ENCODE measurements at places on chromosomes 7 and 10.

- DNase-seq = no peak
These were observed 8.4 kb upstream of the HYCC1 start for GRCh38 chr7:23022258-23022769.

DNA sequence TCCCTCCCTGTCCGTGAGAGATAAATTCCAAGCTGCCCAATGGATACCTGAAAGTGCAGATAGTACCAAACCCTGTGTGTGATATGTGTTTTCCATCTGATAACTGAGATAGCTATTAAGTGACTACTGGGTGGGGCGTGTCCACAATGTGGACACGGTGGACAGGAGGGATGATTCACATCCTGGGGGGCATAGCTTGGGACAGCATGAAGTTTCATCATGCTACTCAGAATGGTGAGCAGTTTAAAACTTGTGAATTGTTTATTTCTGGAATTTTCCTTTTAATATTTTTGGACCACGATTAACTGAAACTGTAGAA is 158.6 kb downstream of the CREB5 start:
- DNase-seq = no peak

GRCh38 chr10:31004611-31005193 is 27.0 kb downstream of the ZNF438 start:
- no peak for DNase-seq

DNA sequence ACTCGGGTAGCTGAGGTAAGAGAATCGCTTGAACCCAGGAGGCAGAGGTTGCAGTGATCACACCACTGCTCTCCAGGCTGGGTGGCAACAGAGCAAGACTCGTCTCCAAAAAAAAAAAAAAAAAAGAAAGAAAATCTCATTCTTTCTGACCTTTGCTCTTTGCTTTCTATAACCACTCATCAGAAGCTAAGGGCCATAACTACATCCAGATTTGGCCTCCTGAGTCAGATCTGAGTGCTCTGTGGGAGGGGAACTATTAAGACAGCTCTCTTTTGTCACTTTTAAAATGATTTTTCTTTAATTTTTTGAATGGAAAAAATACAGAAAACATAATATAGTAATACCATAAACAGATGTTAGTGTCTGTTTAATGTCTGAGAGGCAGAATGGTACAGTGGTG is 210.1 kb downstream of the KIAA1217 start:
- DNase-seq = no peak

- no peak for DNase-seq
These were observed 43.6 kb upstream of the CDK14 start for GRCh38 chr7:90552521-90552920.

DNA sequence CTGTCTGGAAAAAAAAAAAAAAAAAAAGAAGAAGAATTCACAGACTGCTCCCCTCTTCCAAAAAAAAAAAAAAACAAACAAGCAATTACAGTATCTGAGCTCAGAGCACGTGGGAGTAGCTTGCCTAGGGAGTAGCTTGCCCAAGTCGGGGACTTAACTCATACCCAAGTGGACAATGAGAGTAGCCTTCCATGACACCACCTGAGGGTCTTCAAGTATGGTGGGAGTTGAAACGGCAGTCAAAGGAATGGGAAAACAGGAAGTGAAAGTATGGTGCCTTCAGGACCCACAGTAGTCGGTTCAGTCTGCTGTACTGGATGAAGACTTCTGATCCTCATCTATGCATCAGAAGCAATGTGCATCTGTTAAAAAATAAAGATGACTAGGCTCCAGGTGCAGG is 10.6 kb downstream of the VOPP1 start:
- DNase-seq = no peak

DNA sequence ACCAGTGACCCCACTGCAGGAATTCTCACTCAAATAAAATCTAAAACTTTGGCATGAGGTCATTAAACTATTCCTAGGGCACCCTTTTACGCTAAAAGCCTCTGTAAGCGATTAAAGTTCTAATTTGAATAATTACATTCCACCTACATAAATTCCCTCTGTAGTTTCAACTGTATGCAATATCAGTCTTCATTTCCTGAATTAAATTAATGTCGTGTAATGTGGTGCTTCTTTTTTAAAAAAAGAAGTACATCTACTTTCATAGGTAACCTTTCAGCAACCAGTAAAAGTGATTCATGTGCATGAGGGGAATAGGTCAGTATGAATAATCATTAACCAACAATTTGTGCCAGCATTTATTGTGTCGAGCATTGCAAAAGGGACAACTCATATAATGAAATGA is 44.7 kb downstream of the IMMP2L start:
- DNase-seq = no peak

DNA sequence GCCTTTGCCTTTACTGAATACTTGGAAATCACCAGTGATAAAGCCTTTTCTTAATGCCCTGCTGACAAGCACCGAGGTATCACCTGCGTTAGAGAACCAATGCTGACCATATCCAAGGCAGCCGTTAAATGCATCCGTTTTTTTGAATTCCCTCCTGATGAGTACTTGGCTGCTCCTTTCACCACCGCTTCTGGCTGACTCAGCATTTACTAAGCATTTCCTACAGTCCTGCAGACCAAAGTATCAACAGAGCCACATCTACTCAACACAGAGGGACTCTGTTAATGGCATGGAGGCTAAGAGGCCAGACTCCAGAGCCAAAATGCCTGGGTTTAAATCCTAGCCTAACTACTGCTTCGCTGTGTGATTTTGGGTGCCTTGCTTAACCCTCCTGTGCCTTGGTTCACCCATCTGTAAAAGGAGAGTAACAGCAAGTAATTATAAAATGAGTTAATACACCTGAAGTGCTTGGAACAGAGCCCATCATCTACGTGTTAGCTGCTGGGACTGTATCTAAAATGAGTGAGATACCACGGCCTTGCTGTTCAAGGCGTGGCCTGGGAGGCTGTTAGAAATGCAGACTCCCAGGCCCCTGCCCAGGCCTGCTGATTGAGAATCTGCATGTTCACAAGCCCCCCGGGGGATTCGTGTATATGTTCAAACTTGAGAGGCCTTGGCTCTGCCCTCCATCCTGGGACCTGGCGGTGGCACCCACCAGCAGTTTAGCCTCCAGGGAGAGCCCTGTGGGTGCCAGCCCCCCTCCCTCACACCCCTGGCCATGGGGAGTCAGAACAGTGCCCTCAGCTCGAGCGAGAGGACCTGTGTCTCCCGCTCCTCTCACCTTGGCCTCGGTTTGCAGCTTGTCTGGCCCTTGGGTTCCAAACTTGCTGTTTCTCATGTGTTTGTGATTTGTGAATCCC is 30.8 kb upstream of the EFCAB10 start:
- DNase-seq = no peak

DNA sequence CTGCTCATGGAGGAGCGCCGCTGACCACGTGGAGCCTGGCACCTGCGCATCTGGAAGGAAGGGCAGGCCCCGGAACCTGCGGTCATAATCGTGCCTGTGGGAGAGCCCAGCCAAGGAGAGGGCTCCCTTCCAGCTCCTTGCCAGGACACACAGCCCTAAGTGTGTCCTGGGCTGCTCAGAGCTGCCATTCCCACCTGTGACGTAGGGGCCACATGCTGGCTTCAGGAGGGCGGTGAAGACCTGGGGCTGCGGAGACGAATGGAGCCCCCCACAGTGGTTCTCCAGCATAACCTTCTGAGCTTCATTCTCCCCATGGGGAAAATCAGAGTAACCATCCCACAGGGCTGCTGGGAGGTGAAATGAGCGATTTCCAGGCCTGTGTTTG is 127.6 kb upstream of the CHST15 start:
- no peak for DNase-seq

All from HEK293T (cell line).